ENCODE measurements at places on chromosomes 7 and 10.

DNA sequence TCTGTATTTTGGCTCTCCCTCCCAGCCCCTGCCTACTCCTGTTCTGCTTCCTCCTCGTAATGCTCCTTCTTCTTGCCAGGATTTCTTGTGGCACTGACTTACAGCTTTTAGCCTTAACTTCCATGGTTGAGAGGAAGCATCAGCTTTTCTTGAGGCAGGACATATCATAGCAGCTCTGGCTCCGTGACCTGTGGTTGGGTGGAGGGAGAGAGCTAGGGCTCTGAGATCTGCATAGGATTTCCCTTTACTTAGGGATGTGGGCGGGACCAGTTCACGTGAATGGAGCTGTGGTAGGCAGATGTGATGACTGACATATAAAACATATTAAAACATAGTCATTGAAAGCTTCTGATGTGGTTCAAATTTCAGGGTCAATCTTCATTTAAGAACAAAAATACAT lies 10.6 kb upstream of the RAB11FIP2 start:
- no peak for DNase-seq

- no peak for DNase-seq
Measured at GRCh38 chr7:66100408-66101050, 14.1 kb upstream of the CRCP start.

- no peak for DNase-seq
Measured at GRCh38 chr10:75016325-75016724, 95.1 kb upstream of the SAMD8 start.

GRCh38 chr7:15688279-15688626 lies 1.8 kb upstream of the MEOX2 start:
- no peak for DNase-seq

- no peak for DNase-seq
Measured at GRCh38 chr7:149879766-149880637, 6.2 kb downstream of the ATP6V0E2 start.

- no peak for DNase-seq
Measured at GRCh38 chr7:121197455-121197854, 131.3 kb upstream of the WNT16 start.

- DNase-seq: no peak
Measured at GRCh38 chr10:70057306-70057705, 4.7 kb downstream of the MACROH2A2 start.

DNA sequence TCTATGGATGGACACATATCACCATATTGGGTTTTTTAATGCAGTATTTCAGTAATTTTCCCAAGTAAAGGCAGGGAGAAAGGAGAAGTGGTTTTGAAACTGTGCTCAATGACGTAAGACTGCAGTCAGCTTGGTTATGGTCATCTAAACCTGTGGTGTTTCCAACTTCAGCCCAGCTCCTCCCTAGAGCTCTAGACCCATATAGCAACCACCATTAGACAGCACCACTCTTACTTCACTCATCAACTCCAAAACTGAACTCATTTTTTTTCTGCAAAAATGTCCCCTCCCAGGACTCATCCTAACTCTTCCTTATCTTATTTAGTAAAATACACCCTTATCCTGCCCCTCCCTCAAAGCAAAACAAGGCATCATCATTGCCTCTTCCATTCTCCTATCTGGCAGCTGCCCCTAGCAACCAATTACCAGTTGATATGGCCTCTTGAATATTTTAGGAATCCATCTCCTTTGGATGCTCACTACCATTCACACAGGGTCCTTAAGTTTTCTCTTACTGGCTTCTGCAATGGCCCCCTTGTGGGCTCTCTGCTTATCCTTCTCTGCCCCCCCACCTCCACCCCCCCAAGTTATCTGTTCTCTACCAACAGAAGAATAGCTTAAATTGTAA lies 1.5 kb upstream of the RALA start:
- no peak for DNase-seq

DNA sequence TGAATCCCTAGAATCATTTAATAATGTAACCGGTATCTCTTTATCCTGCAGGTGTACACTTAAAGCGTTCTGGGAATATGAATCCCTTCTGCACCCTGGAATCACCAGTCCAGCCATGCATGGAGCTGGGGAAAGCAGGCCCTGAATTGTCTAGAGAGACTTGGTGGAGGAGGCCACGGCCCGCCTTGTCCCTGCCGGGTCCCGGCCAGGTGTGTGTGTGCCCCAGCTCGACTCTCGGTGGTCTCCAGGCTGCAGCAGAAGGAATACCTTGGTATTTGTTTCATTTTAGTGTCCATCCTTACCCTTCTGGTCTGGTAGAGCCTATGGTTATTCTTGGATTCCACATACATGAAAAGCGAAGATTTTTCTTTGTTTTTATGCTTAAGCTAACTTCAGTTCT lies 58.1 kb downstream of the PRPF18 start:
- DNase-seq: no peak

- peak; percentile 38 for DNase-seq
Measured at GRCh38 chr10:89206402-89207180, 526 bp downstream of the CH25H start.

DNA sequence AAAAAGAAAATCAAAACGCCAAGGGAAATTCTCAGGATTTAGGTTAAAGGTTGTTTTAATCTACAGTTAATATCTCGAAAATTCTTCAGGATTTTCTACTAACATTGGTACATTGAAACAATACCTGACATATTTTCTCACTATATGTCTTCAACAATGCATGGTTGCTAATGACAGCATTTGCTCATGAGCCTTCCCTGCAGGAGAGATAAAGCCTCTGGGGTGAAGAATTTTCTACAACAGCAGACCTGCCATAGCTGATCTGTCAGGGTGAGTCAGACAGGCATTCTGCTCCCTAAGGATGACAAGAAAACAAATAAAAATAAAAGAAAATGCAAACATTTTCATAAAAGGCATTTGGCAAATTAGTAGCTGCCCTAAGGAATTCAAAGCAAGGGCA lies 11.7 kb upstream of the GPR37 start:
- DNase-seq: no peak

DNA sequence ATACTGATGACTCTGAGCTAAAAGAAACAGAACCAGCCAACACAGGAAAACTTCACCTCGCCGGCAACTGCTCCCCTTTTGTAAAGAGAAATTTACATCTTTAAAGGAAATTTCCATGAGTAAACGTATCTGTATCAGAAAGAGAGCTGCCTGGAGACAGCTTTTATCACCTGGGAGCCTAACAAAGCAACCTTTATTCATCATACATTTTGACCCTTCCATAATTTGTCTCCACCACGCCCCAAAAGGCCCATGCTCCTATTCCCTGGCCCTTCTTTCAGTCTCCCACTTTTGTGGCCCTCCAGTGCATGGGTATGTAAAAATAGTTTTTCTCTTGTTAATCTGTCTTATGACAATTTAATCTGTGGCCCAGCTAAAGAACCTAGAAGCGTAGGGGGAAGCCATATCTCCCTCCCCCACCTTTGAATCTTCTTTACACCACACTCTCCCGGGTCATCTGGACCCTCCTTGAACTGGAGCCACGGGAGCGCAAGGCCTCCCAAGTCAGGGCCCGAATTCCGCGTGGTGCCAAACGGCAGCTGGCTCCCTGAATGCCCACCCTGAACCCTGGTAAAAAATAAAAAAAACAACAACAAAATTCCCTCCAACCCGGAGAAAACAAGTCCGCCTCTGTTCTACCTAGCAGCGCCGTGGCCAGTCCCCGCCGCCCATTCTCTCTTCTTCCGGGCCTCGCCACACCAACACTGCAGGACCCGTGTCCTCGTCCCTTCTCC lies 15.4 kb upstream of the FKBP9 start:
- no peak for DNase-seq

DNA sequence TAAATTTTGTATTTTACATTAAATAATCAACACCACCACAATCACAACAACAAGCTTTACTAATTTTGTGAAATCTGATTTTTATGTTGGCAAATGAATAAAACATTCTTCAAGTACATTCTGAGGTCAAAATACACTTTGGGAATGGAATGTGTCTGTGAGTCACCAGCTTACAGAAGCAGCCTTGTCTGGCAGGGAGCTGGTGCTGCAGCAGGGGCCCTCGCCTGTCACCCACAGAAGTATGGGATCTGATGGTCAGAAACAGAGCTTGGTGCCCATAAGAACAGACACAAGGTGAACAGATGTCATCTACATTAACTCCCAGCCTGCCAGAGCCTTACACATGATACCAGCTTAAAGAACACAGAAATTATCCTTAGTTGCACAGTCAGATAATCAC lies 496.9 kb downstream of the CCSER2 start:
- DNase-seq: no peak

DNA sequence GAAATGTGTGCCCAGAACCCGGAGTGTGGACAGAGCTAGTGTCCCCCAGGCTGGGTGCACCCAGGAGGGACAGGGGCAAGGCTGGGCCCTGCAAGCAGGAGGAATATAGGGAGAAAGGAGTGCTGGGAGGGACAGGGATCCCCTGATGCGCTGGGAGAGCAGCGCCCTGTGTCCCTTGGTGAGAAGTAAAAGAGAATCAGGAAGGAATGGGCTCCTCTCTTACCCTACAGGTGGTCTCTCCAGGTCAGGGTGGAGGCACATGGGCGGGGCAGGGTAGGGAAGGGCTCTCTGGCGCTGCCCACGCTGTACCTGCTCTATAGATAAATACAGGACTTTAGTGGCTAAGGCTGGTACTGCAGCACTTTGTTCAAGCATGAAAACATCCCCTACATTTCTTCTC lies 753.8 kb downstream of the GRID1 start:
- no peak for DNase-seq

GRCh38 chr7:142554560-142555532 lies 194.4 kb upstream of the PRSS1 start:
- no peak for DNase-seq

DNA sequence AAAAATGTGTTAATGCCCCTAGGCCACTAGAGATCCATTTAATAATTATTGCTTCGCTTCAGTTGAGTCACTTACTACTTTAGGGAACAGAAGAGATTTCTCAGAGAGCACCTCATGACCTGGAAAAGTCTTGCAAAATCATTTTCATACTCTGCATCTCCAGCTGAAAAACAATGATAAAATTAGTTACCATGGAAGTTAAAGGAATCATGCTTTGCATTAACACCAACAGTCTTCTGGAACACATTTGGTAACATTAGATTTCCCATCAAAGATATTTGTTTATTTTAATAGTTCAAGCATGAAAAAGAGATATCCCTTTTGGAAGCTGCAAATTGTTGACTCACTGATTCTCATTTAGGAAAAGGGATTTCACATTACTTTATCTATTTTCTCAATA lies 1.8 kb upstream of the STEAP2 start:
- no peak for DNase-seq

DNA sequence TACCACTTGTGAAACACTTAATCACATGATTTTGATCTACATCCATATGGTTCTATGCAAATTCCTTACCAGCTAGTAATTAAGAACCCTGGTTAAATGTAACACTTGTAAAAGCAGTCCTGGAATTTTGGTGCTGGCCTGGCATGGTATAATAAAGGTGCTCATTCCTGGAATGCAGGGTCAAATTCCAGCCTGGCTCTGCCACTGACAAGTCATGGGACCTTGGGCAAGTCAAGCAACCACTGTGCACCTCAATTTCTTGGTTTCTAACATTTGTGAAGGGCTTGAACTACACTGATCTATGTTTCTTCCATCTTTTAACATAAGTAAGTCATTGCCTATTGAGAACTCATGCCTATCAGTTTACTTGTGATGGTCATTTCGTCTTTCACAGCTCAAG lies 91.9 kb upstream of the PIK3CG start:
- no peak for DNase-seq

- DNase-seq: no peak
Measured at GRCh38 chr10:69573056-69573806, at the start of gene NEUROG3. Gene NEUROG3, minus strand, starts transcription at chr10:69573422. Its CDS starts 379 bp downstream, at chr10:69573043.

GRCh38 chr7:4102231-4102841 lies 579.8 kb upstream of the FOXK1 start:
- DNase-seq: no peak

DNA sequence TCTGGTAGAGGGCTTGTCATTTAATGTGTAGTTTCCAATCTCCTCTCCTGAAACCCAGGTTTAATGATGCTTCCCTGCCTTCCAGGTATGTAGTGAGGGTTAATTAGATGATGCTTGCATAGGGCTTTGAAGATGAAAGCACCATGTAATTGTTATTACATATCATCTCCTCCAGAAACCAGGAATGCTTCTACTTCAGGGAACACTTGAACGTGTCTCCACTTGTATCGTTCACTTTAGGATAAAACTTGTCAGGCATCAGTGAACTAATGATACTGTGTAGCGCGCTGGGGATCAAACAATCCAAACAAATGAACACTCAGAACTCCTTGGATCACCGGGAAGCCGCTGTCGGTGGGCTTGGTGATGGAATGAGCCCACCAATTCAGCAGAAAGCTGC lies 260.9 kb upstream of the FZD8 start:
- DNase-seq: no peak

- no peak for DNase-seq
Measured at GRCh38 chr7:8781166-8781565, 347.8 kb downstream of the NXPH1 start.

- DNase-seq: peak; percentile 72
Measured at GRCh38 chr7:130440527-130441365, at the start of gene CEP41. Gene CEP41, minus strand, starts transcription at chr7:130441016. Its CDS starts 50 bp downstream, at chr7:130440966.

GRCh38 chr10:52967806-52968795 lies 195.5 kb upstream of the MBL2 start:
- DNase-seq: no peak

GRCh38 chr10:108187408-108188012 lies 1023.0 kb upstream of the SORCS1 start:
- DNase-seq: no peak

DNA sequence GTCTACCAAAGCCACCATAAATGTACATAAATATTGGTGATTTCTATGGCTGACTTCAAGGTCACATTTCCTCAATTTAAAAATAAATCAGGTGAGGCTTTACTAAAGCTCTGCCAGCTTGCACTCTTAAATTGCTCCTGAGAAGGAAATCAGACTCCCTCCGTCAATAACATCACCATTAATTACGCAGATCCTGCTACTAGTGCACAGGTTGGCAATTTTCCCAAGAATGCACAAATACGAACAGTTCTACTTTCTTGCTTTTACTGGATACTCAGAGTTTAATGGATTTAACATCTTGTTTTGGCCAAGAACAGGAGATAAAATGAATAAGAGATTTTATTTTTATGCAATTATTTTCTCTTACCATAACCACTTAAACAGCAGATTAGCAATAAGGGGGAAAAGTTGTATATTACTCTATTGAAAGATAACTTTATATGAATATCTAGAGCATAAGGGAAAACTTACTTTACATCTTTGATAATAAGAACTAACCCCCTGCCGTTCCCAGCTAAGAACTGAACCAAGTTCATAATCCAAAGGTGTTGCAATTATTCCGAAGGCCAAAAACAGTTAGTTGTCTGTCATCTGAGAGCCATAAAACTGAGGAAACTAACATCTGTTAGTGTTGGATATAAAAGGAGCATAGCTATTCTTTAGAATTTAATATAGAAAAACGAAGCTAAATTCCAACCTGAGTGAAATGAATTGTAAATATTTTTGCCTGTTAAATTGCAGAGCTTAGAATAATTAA lies 140.5 kb downstream of the TWIST1 start:
- DNase-seq: no peak

DNA sequence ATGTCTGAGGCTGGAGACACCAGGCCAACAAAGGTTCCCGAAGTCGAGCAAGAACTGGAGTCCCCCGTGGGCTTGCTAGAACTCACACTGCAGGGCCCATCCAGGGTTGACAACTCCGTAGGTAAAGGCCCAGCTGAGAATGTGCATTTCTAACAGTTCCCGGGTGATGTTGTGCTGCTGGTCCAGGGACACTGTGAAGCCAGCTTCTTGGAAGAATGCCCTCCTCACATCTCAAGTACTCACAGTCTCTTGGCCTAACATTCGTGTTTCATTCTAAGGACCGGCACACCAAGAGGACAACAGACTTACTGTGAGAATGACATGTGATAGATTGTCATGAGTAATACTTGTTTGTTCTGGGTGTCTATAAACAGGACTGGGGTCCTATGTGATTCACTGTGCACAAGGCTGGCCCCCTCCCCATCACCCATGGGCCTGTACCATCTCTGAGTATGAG lies 682.3 kb upstream of the IGFBP3 start:
- no peak for DNase-seq

All from T-helper 22 cell (primary cell).